ENCODE measurements at places on chromosomes 13 and 19.

DNA sequence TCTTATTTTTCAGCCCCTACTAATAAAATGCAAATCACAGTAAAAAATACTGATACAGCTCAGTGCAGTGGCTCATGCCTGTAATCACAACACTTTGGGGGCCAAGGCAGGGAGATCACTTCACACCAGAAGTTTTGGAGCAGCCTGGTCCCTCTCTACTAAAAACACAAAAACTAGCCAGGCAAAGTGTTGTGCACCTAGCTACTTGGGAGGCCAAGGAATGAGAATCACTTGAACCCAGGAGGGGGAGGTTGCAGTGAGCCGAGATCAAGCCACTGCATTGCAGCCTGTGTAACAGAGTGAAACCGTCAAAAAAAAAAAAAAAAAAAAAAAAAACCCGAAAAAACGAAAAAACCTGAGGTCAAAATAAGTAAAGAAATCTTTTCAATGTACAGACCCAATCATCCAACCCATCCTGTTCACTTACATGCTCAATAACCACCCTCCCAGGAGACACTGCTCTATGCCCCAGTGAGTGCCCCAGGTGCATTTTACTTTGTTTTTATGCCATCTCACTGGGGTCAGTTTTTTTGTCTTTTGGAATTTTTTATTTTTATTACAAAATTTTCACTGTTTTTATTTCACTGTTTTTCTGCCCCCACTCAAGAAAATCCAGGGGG lies 107.0 kb downstream of the ZNF486 start:
- DNase-seq = no peak

DNA sequence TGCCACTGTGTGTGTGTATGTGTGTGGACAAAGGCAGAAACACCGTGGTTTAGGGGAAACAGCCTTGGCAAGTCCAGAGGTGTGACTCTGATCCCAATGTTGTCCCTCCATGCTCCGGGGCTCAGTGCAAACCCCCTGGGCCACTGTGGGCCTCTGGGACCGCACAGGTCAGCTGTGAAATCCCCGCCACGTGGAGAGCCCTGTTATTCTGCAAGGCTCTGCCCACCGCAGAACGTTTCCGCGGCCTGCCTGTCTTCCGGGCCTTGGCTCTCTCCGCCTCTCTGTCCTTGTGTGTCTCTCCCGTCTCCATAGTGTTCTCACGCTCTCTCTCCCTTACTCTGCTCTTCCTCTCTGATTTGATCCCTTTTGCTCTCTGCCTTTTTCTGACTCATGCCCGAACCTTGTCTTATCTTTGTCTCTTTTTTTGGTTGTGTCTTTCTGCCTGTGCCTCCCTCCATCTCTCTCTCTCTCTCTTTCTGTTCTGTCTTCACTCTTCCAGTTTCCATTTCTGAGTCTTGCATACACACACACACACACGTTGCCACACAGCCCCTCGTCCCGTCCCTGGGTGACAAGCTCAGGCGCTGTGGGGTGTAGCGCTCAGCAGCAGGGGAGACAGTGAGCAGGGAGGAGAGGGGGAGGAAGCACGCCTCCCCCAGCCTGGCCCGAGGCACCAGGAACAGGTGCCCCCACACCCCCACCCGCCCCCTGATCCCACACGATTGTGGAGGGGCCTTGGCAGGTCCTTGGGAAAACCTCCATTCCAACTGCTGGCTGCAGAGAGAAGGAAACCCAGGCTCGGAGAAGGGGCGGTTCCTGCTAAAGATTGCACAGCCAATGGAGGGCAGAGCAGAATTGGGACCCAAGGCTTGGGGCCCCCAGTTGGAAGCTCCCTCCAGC lies 3.0 kb downstream of the TTYH1 start:
- DNase-seq = no peak

DNA sequence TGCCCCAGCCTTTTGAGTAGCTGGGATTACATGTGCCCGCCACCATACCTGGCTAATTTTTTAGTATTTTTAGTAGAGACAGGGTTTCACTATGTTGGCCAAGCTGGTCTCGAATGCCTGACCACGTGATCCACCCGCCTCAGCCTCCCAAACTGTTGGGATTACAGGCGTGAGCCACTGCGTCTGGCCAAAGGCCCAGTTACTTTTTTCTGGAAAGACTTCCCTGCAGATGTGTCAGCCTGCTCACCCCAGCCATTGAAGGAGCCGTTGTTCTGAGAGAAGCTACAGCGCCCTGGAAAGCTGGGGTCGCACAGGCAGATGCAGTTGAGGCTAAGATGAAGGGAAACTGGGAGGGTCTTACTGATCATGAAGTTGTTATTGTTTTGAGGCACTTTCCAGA lies 7.9 kb upstream of the ZNF626 start:
- DNase-seq = no peak

- DNase-seq = no peak
Observed at GRCh38 chr19:595326-596262, 5.9 kb downstream of the HCN2 start.

DNA sequence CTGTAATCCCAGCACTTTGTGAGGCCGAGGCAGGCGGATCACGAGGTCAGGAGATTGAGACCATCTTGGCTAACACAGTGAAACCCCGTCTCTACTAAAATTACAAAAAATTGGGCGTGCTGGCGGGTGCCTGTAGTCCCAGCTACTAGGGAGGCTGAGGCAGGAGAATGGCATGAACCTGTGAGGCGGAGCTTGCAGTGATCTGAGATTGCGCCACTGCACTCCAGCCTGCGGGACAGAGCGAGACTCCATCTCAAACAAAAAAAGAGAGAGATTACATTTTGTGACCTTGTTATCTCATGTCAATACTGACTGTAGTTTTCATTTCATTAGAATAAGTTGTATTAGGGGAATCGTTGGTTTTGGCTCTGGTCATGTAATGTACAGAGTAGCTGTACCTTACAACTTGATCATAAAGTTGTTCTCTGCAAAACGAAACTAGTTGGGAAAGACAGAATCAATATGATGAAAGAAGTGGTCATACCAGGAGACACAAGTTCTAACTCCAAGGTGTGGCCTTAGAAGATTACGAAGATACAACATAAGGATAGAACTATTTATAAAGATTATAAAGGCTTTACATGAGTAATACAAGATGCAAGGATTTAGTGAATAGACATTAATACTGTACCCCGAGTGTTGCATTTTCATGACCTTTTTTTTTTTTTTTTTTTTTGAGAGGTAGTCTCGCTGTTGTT lies 15.3 kb downstream of the TMEM38A start:
- DNase-seq = no peak

DNA sequence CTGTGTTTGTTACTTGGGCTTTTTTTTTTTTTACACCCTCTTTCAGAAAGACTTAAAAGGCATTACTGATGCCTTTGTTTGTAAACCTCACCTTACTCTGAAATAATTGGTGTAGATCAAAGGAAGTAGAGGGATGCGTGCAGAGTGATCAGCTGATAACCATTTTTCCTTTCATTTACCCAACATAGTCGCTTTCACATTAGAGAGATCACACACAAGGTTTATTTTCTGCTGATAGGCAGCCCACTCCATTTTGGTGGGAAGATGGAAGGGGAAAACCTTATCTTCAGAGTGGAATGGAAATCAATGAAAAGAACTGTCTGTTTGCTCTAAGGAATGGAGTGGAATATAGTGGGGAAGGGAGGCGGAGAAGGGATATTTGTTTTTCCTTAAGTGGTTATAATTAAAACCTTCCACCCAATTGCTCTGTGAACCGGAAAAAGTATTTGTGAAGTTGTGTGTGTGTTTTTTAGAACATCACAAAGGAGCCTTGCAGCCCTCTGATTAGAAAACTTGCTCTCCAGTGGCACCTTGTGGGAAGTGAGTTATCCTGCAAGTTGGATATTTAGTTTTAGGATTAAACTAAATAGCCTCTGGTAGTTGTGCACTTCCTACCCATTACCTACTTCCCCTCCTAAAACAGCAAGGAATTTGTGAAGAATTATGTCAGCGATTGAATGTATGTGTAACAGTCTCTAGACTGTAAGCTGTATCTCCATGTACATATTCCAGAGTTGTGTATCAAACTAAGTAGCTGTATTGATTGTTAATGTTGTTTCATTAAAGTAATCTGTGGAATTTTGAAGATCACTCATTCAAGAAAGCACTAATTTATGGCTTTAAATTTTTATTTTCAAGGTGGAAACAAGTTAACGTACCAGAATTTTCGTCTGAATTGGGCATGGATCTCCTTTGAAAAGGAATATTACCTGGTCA lies 76.8 kb downstream of the FREM2 start:
- DNase-seq = no peak

- DNase-seq = no peak
Observed at GRCh38 chr19:5271145-5271544, 69.5 kb downstream of the PTPRS start.

DNA sequence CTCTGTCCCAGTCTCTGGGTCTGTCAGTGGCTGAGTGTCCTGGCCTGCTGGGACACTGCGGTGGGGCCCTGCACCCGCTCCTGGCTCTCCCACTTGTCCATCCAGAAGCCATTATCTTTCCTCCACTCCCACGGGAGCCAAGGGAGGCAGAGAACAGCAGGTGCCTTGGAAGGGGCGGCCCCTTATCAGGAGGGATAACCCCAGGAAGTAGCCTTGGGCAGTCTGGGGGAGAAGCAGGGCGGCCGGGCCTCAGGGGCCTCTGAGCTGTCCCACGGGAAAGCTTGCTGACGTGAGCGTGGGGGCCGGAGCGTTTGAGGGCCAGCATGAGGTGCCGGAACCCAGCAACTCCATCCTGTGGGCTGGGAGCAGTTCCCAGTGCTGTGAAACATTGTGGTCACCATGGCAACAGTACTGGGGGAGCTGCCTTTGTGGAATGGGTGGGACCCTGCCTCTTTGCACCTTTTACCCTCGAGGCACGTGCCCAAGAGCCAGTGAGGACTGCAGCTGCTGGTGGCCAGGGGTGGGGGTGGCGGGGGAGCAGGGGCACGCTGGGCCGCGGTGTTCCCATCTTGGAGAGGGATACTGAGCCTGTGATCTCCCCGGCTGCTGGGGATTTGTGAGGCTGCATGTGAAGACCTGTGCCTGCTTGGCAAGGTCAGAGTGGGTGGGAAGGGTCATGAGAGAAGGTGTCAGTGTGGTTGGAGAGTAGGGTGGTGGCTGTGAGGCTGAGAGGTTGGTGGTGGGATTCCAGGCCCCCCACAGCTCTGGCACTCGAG lies 20.9 kb downstream of the KLHL26 start:
- no peak for DNase-seq

- DNase-seq = no peak
Observed at GRCh38 chr19:367963-368629, 23.5 kb upstream of the MIER2 start.
